ENCODE measurements at places on chromosomes 2 and 18.

DNA sequence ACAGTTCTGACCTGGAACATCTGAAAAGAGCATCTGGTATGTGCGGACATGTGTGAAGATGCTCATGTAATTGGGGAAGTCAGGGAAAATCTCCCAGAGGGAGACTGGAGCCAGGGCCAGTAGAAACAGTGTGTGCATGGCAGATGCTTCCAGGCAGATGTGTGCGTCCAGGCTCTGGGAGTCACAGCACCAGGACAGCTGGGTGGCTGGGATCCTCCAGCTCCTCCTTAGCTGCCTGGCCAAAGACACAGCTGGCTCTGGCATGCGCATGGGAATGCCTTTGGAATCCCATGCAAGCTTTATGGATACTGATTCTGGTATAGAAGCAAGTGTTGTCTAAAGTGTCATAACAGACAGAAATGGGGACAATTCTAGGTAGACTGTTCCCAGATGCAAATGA lies 369.7 kb downstream of the INSIG2 start:
- DNase-seq, result no peak

DNA sequence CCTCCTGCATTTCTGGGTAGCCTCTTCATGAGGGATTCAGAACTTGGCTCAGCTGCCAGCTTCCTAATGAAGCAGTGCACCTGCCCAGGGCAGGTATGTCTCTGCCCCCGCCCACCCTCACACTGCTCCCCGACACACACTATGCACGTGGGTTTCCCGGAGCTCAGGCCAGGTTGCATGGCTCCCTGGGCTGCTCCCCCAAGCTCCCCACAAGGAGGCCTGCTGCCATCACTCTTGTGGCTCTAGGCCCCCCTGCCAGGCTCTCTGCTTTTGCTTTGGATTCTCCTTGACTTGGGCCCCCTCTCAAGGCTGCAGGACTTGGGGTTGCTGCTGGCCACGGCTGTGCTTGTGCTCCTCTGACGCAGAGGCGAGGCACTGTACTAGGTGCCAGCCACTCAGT lies 43.6 kb downstream of the ADD2 start:
- DNase-seq, result no peak

DNA sequence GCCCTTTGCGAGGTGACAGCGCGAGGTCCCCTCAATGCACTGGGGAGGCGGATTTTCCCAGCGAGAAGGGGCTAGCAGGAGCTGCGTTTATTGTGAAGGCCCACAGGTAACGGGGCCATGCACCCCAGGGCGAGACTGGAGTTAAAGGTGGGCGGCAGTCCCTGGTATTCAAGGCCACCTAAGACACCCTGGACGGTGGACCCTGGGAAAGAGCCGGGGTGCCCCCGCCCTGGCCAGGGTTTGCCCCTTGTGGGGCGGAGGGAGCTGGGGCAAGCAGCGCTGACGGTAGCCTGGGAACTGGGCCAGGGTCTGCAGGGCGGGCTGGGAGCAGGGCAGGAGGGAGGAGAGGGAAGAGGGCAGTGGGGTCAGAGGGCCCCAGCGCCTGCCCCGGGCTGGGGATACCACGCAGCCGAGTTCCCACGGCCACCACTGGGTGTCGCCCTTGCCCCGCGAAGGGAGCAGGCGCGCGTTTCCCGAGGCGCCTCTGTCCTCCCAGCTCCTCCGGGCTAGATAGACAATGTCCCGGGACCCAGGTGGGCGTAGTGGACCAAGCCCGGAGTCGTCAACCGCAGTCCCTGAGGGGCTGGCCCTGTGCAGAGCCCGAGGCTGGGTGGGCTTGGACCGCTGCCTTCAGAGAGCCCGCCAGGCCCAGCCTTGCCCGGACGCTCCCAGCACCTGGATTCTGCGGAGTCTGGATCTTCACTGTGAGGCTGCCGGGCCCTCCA lies 80.2 kb downstream of the SMAD4 start:
- DNase-seq, result peak; percentile 47

GRCh38 chr2:200747668-200748618 lies 63.8 kb upstream of the BZW1 start:
- no peak for DNase-seq

DNA sequence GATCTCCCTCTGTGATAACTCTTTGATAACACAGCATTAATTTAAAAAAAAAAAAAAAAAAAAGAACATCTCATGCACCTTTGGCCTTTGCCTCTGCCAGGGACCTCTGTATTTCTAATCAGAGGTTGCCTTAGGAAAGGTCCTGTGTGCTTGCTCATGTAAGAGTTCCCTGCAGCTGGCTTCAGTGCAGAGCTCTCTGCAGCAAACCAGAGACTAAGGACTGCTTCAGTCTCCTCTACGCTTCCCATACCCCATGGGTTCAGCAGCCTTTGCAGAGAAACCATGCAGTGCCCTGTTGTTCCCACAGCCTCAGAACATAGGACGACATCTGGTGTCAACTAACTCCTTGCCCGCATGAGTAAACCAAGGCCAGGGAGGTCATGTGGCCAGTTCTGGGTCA lies 236.6 kb upstream of the KLHL29 start:
- no peak for DNase-seq

DNA sequence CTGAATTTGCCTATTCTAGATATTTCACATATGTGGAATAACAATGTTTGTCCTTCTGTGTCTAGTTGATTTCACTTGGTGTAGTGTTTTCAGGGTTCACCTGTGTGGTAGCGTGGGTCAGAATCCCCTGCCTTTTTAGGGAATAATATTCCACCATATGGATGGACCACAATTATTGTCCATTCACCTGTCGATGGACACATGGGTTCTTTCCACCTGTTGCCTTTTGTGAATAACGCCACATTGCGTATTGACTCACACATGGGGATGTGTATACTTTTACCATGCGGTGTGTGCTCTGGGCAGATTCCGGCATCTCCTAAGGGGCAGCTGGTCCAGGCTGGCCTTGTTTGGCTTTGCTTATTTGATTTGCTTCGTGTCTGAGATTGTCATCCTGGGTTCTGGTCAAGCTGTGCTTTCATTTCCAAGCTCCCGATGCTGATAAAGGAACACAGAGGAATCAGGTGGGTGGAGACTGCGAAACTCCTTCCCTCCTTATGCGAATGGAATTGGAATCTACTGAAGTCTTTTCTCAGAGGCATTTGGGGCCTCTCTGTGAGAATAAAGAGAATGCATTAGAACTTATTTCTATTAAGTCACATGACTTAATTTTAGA lies 18.9 kb upstream of the ALLC start:
- DNase-seq, result no peak

- DNase-seq, result no peak
Observed at GRCh38 chr2:1708476-1709334, 35.6 kb downstream of the PXDN start.

- no peak for DNase-seq
Observed at GRCh38 chr18:28167835-28168349, 9.0 kb downstream of the CDH2 start.

DNA sequence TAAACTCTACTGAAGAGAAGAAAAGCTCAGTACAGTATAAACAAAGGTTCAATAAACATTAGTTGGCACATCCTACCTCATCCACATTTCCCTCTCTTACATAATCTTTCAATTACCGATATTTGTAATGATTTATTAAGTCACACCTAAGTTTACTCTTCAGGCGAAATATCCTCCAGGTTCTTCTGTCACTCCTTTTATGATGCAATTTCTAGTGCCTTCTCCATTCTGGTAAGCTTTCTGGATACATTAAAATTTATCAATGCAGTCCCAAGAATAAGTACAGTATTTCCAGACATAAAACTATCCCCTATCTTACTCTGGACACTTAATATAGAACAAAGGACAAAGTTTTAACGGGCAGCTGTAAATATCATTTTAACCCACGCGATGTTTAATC lies 5.6 kb downstream of the HNRNPLL start:
- no peak for DNase-seq

- DNase-seq, result no peak
Observed at GRCh38 chr2:149744865-149745264, 157.3 kb upstream of the MMADHC start.

DNA sequence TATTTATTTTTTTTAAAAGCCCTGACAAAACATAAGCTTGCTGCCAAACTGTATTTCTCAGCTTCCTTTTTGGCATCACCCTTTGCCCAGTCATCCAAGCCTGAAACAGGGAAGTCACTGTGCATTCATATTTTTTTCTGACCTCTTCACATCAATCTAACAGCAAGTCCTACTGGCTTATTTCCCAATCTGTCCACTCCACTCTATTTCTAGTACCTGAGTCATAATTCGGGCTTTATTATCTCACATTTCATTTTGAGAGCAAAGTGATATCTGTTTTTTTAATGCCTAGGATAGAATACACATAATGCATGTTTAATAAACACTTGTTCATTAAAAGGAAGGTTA lies 5.1 kb downstream of the HNMT start:
- no peak for DNase-seq

GRCh38 chr2:104528101-104528500 lies 325.8 kb upstream of the POU3F3 start:
- no peak for DNase-seq

GRCh38 chr2:43018179-43019024 lies 208.0 kb downstream of the ZFP36L2 start:
- DNase-seq, result no peak

- no peak for DNase-seq
Observed at GRCh38 chr2:21333684-21334083, 209.9 kb downstream of the TDRD15 start.

DNA sequence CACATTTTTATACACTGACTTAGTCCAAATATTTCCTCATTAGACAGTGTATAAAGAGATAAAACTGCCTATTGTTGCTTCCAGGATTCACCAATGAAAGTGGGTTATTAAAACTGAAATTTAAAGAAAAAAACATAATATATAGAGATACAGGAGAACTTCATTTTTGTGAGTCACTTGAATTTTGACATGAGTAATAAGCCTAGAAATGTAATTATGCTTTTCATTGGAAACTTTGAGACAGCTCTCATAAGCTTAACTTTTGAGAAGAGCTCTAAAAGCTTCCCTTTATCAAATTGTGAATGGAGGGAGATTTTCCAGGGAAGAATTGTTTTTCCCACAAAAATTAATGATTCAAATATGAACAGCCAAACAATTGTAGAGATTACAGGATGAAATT lies 14.1 kb downstream of the DYNC2LI1 start:
- no peak for DNase-seq

DNA sequence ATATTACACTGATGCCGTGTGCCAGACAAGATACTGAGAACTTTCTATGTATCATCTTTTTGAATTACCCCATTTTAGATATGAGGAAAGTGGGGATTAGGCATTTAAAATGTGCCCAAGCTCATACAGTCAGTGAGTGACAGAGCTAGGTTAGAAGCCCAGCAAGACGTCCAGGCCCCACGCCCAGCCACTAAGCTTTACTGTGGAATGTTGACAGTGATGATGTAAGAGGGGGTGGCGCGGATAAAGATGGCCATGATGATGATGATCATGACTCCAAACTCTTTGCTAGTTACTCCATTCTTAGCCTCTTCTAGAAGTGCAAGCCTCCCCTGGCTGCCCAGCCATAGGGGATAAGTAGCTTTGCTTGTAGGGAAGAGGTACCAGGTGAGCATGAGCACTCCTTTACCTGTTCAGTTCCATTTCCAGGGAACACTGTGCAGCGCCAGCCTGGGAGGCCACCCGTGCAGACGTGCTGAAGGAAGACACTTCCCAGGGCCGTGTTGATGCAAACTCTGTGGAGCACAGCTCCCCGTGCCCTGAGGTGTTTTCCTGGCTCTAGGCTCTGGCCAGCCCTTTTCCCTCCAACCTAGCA lies 65.5 kb downstream of the BCL2L11 start:
- no peak for DNase-seq

GRCh38 chr2:223102450-223102849 lies 50.5 kb downstream of the KCNE4 start:
- no peak for DNase-seq

- no peak for DNase-seq
Observed at GRCh38 chr2:30363406-30363805, 83.6 kb upstream of the LCLAT1 start.

GRCh38 chr2:43358410-43359201 lies 132.2 kb upstream of the ZFP36L2 start:
- no peak for DNase-seq

GRCh38 chr18:9494778-9495331 lies 19.5 kb downstream of the RALBP1 start:
- no peak for DNase-seq

DNA sequence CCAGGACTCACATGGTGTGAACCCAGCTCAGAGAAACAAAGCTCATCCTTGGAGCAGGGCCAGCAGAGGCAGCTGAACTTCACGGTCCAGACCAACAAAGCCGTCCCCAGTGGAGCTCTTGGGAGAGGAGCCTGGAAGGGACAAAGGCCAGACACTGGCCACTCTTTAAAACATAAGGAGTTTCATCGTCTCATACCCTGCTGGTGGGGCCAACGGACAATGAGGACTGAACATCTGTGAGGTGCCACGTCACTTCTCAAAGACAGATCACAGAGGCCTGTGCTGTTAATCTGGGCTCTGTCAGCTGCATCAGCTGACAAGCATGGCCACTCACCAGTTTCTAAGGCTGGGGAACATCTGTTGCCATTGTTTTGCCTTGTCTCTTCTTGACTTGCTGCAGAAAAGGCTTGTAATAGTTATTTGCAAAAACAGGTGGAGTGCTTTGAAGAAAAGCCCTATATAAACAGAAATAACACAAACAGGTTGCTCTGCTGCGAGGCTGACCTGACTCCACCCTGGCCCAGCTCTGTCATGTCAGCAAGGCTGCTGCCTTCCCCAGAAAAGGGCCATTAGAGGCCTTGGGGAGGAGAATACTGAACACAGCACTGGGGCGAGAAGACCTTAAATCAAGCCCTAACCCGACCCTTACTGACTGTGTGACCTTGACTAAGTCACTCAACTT lies 68.1 kb upstream of the DAPL1 start:
- no peak for DNase-seq

DNA sequence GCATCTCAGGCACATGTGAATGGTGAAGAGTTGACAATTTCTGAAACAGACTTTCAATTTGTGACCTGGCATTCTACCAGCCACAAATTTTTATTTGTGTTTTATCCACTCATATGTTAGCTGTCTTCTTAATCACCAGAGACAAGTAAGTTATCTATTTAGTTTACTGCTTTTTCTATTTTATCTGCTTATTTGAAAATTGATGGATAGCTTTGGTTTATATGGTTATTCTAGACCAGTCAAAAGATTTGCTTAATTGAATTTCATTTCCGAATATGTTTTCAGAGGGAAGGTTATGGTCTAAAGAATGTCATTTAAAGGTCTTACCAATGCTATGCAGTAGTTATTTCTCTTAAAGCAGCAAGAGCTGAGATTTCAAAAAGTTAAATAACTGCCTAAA lies 43.5 kb upstream of the LRRTM1 start:
- no peak for DNase-seq

DNA sequence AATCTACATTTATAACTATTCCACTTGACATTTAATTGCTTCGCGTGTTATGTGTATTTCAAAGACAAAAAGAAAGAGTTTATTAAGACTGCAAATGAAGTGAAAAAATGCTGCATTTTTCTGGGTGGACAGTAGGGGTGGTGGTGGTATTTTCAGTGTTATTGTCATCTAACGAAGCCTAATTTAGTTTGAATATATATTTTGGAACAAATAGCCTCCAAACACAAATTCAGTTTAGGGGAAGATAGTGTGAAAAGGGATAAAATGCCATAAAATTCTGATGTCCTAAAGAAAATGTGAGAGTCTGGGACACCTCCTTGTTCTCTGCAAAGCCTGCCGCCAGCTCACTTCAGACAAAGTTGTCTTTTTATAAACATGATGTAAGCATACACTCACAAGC lies 425.1 kb downstream of the NRXN1 start:
- no peak for DNase-seq

GRCh38 chr2:38464971-38465788 lies 88.1 kb upstream of the ATL2 start:
- DNase-seq, result no peak

GRCh38 chr2:119549241-119549640 lies 5.0 kb downstream of the CFAP221 start:
- no peak for DNase-seq

GRCh38 chr2:4915357-4915756 lies 776.8 kb upstream of the SOX11 start:
- no peak for DNase-seq
